Glutamatergic neuron (in vitro differentiated cells): ENCODE measurements at places on chromosomes 3 and 15.
A peak's percentile ranks its signal among the peaks of the same experiment; 100 is the strongest.

- no peak for DNase-seq
These were observed 70.4 kb upstream of the BLM start for GRCh38 chr15:90646662-90647305.

DNA sequence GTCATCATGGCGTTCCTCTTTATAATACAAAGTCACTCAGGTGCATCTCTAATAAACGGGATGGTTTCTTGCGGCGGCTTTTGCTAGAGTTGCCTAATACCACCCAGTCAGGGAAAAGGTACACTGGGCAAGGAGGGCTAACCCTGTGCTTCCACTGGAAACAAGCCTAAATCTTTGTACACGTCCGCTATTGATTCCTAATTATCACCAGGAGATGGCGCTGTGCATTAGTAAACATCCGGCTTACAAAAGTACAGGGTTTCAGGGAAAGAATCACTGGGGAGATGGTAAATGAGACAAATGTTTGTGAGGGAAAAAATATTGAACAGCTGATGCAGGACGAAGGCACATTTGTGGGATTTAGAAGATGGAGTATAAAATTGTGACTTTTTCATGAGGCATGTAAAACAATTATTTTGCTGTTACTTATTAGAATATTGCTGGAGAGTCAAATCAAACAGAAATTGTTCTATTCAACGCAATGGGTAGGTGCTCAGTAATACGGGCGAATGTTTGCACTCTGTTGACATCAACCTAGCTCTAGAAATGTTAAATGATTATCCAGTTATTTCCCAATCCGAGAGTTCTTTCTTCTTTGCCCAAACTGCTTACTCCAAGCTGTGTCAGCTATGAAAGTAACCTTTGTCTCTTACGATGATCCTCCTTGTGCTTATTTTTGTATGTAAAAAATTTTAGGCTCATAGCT is 50.6 kb downstream of the GMNC start:
- peak; percentile 36 for DNase-seq

GRCh38 chr3:4805662-4806061 is 173.6 kb upstream of the BHLHE40 start:
- DNase-seq: no peak

DNA sequence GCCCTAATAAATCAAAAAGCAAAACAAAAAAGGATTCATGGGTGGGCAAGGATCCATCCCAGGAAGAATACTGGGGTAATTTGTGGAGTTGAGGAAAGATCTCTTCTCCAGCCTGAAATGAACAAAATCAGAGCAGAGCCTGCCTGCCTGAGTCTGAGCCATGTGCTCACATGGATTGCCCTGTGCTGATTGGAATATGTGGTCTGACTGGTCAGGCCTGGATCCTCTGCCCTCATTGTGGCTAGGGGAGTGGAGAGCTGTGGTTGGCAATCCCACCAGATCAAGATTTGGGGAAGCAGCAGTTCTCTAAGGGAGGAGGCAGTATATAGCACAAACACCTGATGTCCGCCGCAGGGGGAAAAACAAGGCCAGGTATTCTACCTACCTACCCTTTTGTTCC is 6.8 kb upstream of the NUDT16 start:
- DNase-seq: no peak

DNA sequence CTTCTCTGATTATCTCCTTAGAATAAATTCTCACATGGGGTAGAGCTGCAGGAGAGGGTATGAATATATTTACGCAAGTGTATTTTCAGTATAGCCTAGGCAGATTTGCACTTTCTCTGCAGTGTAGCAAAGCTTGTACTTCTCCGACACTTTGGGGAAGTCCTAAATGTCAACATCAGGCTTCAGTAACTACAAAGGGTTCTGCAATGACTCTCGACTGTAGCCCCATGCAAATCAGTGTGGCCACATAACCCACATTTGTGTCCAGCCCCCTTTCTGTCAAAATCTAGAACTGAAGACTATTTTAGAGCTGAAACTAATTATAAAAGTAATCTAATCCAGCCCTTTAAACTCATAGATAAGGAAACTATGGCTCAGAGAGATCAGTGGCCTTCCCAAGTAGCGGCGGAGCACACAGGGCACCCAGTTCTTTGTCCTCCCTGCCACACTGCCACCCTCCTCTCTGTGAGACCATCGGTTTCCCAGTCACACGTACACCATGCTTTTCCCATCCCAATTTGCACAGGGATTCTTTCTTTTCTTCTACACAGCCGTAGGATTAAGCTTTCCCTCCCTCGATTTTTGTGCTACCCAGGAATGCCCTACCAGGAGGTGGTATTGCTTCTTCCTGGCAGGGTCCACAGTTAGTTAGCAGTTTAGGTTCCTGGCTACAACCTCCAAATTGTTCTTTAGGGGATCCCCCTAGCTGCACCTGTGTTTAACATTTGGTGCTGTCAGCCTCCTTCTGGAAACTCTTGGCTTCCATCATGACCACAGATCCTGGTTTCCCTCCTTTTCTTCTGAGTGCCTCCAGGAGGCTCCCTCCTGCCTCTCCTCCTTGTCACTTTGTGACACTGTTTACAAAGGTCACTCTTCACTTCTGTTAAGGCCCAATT is 22.9 kb downstream of the MRAS start:
- DNase-seq: no peak

DNA sequence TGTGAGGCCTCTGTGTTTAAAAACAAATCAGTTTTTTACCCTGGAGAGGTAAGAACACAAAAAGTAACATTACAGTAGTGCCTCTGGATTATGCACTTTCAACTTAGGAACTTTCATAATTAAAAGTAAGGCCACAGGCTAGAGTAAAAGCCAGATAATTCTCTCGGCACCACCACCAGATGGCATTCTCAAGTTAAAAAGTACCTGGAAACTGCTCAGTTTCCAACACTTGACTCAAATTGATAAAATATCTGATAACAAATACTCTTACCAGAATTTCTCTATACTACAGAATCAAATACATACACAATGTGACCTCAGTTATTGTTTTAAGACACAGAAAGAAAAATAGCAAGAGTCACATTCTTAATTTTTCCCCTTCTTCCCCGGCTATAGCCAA is 19.9 kb downstream of the SPICE1 start:
- no peak for DNase-seq

- DNase-seq: no peak
These were observed 68.5 kb downstream of the MYO1E start for GRCh38 chr15:59304034-59304795.

DNA sequence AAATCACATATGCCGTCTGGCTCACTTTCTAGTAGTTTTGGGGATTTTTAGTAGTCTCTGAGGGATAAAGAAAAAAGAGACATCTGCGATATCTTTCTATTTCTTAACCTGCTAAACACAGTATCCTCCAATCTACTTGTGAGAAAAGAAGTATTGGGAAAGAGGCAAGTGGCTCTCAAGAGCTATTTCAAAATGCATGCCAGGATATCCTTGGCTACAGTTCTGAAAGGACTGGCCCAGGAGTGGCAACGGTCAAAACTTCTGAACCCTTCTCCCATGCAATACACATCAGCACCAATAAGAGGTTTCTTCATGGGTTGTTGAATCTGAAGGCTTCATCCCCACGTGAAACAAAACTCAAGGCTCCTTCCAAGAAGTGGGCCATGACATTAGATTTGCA is 204.0 kb upstream of the WNT5A start:
- no peak for DNase-seq

- DNase-seq: no peak
These were observed 56.1 kb upstream of the WNT5A start for GRCh38 chr3:55543181-55543614.

GRCh38 chr3:187169231-187169960 is 27.9 kb upstream of the RTP1 start:
- DNase-seq: no peak

DNA sequence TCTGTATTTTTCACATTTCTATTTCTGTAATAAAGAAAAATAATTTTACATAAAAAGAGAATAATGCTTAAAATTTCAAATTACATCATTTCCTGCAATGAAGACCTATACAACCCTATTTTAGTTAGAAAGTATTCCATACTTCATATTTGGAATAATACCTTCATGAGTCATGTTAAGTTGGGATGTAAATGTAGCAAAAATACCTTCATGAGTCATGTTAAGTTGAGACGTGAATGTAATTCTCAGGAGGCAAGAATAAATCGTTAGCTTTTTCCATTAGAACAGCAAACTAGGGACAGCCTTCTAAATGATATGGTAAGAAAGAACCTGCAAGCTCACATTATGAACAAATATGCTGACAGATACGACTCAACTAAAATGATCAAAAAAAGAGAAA is 91.9 kb downstream of the NAALADL2 start:
- no peak for DNase-seq

GRCh38 chr15:90422936-90423335 is 34.9 kb downstream of the IQGAP1 start:
- no peak for DNase-seq

GRCh38 chr3:123374016-123374415 is 74.9 kb downstream of the ADCY5 start:
- DNase-seq: no peak

- no peak for DNase-seq
These were observed 3.0 kb downstream of the RPL32 start for GRCh38 chr3:12838179-12838965.
